ENCODE measurements at places on chromosomes 4 and X.

DNA sequence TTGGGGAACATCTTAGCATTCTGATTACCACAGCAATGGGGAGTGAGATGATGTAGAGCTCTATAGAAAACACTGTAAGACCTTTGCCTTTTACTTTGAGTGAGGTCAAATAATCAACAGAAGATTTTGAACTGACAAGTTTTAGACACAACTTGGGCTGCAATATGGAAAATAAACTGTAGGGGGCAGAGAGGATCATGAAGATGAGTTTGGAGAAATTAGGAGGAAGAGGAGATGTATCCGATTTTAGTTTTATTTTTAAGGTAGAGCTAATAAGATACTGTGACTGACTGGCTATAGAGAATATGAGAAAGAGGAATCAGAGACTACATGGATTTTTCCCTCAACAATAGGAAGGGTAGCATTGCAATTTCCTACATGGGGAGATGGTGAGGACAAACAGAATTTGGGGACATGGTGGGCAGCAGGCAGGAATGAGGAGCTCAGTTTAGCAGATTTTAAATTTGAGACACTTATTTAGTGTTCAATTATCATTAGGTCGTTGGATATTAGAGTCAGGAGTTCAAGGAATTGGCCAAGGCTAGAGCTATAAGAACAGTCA lies 563.1 kb downstream of the INPP4B start:
- no peak for DNase-seq

DNA sequence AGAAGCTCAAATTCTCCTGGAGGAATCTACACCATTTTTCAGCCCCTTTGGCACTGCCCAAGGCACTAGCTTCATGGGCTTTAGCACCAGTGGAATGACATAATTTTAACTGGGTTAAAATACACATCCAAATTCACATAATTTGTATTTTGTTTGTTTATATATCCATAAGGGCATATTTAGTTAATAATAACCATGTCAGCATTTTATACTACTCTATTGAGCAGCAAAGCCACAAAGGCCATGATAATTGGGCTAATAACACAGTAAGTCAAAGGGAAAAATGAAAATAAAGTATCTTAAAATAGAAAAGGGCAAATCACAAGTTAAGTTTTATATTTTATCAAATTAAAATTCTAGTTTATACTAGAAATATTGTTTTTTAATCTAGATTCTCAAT lies 262.7 kb upstream of the TACR3 start:
- no peak for DNase-seq

GRCh38 chr4:47933840-47934239 lies 19.5 kb upstream of the NFXL1 start:
- peak; percentile 33 for DNase-seq

DNA sequence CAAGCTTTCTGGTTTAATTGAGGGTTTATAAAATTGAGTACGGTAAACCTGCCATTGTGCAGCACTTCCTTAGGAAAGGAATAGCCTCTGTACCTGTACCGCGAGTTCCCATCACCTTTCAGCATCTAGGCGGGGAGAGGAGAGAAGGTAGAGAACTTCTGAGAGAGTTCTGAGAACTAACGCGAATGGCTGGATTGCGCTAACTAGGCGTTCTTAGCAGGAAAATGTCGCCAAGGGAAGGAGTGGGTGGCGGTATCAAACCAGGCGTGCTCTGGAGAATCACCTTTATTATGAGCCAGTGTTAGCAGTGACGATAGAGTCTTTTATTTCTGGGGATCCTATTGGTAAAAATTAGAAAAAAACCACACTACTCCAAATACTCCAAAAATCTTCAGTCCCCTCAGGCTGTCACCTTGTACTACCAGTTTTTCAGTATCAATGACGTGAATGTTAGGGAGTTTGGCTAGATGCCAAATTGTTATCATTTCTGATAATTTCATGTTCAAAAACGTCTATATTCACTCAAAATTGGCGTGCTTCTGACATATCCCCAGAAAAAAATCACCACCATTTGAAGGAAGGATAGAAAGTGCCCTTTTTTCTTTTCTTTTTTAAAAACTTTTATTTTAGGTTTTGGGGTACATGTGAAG lies 1.4 kb downstream of the UGT8 start:
- no peak for DNase-seq

DNA sequence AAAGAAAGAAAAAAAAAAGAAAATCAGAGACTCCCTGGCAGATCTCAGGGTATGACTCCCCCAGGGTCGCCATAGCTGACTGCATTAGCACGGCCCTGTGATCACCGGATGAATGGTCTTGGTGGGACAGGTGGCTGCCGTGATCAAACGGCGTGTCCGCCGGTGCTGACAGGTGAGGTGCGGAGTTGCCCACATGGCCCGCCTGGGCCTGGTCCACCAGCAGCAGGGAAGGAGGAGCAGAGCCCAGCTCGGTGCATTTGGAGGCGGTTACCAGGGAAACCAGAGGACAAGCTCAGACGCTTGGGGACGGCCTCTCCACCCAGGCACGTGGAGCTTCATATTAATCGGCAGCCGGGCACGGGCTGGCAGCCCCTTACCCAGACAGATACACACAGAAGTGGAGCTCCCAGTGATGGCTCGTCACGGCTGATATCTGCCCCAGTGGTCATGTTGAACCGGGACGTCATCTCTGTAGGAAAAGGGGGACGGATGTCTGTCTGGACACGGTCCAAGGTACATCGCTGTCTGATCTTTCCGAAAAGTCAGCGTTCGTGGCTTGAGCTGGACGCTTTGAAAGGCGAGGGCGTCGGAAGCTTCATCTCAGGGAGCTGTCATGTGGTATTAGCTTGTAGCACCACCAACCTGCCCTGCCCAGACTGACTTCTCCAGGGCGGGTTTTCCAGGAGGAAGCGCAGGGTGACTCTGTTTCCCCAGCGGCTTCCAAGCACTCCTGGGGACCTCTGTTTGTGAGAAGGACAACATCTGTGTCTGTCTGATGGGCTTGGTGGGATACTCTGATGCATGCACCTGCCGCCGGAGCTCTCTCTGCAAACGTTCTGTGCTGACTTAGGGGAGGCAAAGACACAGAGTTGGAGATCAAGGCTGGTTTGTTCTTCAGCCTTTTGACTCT lies 180.7 kb downstream of the CRLF2 start:
- no peak for DNase-seq

DNA sequence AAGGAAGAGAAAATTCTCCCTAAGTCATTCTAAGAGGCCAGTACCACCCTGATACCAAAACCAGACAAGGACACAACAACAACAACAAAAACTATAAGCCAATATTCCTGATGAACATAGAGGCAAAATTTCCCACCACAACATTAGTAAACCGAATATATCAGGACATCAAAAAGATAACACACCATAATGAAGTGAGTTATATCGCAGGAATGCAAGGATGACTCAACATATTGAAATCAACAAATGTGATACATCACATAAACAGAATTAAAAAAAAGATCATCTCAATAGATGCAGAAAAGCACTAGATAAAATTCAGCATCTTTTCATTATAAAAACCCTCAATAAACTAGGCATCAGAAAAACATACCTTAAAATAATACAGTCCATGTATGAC lies 1844.4 kb upstream of the PCDH10 start:
- no peak for DNase-seq

- no peak for DNase-seq
Measured at GRCh38 chrX:13380211-13380610, 60.4 kb upstream of the ATXN3L start.

GRCh38 chr4:121786221-121786620 lies 14.9 kb upstream of the EXOSC9 start:
- no peak for DNase-seq

- DNase-seq, result no peak
Measured at GRCh38 chr4:183659872-183660242, 764 bp downstream of the TRAPPC11 start.

DNA sequence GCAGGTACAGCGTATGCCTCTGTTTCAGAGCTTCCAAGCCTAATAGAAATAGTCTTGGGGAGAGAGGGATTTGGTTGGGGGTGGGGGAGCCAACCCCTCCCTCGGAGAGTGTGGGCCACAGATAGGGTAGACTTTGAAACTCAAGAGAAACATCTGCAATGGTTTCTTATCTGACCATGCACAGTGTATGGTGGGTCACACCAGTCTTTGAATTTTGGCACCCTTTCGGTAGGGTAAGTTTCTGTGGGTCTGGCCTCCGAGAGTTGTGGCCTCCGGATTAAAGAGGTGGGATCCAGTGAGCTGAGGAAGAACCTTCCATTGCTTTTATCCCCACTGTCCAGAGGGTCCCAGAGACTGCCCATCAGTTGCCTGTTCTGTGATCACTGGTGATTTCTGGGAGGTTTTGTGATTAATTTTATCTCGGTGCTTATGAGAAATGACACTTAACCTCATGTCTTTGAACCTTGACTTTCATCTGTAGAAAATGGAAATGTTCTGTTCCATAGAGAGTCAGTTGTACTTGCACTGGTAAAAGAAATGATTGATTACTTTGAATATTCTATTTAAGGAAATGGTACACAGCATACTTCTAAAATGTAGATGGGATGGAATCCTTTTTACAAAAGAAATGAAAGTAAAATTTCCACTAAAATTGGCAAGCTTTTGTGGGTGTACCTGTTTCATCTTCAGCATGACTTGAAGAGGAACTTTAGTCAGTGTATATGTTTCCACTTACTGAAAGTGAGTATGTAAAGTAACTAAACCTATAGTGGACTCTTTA lies 62.7 kb downstream of the TMEM131L start:
- DNase-seq, result no peak

GRCh38 chr4:187366530-187366929 lies 629.0 kb upstream of the ZFP42 start:
- DNase-seq, result no peak

GRCh38 chr4:1349359-1350168 lies 2.6 kb downstream of the UVSSA start:
- no peak for DNase-seq

- DNase-seq, result no peak
Measured at GRCh38 chr4:1871471-1872021, 353 bp downstream of the NSD2 start.

DNA sequence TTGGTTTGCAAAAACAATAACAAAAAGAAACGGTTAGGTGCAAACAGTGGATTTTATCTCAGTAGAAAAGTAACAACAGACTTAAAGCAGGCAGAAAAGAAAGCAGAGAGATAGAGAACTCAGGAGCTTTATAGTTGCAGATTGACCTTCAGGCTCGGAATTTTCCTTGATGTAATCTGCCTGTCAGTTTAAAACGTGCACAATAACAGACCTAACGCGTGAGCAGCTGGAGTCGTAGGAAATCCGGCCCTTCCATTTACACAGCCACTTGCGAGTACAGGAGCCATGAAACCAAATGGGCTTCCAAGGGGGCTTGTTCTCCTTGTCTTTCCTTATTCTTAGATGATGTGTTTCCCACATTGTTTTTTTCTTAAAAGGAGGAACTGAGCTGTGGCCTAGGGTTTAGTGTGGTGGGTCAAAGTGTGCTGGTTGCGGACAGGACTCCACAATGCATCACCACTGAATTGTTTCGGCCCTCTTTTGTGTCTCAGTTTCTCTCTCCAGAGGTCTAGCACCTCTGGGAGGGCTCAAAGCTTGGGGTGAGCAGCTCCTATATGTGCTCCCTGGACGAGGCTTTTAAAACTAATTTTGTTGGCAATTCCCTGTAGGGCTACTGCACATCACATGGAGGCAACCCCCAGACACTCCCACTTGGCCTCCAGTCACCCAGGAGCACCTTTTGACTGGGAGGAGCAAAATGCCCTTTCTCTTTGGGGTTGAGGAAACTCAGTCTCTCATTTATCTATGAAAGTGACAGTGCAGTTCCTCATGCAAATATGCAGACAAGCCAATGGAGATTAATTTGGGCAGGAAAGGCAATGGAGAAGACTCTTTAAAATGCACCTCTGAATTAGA lies 13.9 kb upstream of the MPP1 start:
- DNase-seq, result no peak

DNA sequence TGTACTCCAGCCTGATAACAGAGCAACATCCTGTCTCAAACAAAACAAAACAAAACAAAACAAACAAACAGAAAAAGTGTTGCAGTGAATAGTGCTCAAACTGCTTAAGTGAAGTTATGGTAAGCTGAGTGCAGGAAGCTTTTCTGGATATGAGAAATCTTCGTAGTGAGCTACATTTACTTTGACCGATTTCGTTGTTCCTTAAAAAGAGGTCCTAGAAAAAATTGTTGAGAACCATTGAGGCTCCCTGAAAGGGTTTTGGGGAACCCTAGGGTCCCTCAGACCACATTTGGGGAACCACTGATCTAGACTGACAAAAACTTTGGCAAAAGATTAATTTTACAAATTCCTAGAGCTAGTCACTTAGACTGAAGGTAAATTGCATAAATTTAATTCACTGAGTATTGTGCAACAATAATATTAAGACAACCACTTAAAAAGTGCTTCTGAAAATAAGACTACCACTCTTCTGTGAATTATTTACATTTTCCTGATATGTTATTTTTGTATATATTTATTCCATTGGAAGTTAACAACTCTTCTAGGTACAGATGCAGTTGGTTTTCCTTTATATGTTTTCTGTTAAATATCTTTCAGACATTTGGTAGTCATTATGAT lies 149.6 kb downstream of the FHIP1A start:
- no peak for DNase-seq

DNA sequence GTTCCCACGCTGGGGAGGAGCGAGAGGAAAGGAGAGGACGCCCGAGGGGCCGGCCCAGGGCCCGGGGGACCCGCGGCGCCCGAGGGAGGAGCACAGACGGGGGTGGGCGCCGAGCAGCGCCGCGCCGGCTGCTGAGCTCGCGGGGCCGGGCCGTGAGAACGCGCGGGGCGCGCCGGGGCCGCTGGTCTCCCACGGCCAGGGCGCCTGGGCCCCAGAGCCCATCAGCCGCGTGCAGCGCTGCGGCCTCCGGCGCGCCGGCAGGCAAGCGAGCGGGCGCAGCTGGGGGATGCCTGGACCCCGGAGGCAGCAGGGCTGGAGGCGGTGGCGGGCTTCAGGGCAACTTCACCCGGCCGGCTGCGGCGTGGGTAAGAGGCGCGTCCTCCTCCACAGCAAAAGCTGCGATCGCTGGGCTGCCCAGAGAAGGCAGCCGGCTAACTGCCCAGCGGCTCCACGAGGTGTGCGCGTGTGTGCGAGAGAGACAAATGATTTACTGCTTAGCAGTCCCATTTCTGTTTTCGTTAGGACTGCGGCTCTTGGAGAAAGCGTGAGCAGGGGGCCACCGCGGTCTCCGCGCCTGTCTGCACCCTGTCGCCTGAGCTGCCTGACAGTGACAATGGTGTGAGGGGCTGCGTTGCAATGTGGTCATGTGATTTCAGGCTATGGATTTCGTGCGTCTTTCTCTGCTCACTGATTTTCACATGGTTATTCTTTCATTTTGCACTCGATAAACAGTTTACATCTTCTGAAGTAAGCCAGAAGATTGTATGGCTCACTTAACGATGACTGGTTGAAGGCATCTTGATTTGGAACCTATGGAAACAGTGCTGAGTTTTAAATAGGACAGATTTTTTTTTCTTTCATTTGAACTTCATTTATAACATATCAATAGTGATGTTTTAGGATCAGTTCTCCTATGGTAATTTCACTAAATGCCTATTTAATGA lies 1.2 kb downstream of the GUCY1A1 start:
- peak; percentile 14 for DNase-seq

DNA sequence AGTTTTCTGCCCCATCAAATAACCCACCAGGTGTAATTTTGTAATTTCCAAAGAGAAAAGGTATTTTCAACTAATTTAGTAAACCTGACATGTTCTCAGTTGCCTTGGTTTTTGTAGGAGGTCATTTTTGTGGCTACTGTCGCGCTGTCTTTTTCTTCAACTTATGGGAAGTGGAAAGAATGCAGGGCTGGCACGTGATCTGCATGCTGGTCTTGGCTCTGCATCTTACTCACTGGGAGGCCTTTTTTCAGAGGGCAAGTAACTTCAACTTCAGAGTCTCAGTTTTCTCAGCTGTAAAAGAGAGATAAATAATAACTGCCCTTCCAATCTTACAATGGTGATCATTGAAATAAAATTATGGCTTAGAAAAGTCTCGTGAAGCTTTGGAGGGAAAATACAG lies 109.9 kb upstream of the SMIM10 start:
- DNase-seq, result no peak
